Chondrocyte (in vitro differentiated cells): ENCODE measurements at places on chromosomes 6 and 20. TPM values are rescaled to one million over a fixed set of nuclear protein-coding genes. Genes with fewer than 3 reads are reported as not detected.

AVP gene
- total RNA-seq: not detected in 3 replicates

- peaks cover 3% of the 10 kb centered on the region for H3K36me3 ChIP-seq
- DNase-seq: no peak
- peaks cover 38% of the 10 kb centered on the region for H3K4me1 ChIP-seq
- H3K27ac ChIP-seq: peak overlapping the region; percentile 84
- H3K4me3 ChIP-seq: no peak overlapping the region
Measured at GRCh38 chr6:2072453-2072852, 173.0 kb downstream of the GMDS start.

DNA sequence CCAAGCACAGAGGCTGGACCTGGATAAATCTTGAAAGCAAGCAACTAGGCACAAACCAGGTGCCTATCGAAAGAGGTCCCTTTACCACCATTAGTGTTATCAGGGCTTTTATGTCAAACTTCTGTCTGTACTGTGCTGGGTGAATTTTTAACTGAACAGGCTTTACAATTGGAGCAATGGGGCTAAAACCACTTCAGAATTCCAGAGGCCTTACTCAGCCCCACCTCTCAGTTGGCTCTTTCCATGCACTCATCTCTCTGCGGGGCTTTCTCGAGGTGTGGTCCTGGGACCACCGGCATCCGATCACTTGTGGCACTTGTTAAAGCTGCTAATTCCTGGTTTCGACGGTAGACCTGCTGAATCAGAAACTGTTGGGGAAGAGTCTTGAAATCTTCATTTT lies 232.5 kb downstream of the SOX4 start:
- H3K4me1 ChIP-seq: peaks cover 13% of the 10 kb centered on the region
- no peak for DNase-seq
- H3K27ac ChIP-seq: peak overlapping the region; percentile 28

DNA sequence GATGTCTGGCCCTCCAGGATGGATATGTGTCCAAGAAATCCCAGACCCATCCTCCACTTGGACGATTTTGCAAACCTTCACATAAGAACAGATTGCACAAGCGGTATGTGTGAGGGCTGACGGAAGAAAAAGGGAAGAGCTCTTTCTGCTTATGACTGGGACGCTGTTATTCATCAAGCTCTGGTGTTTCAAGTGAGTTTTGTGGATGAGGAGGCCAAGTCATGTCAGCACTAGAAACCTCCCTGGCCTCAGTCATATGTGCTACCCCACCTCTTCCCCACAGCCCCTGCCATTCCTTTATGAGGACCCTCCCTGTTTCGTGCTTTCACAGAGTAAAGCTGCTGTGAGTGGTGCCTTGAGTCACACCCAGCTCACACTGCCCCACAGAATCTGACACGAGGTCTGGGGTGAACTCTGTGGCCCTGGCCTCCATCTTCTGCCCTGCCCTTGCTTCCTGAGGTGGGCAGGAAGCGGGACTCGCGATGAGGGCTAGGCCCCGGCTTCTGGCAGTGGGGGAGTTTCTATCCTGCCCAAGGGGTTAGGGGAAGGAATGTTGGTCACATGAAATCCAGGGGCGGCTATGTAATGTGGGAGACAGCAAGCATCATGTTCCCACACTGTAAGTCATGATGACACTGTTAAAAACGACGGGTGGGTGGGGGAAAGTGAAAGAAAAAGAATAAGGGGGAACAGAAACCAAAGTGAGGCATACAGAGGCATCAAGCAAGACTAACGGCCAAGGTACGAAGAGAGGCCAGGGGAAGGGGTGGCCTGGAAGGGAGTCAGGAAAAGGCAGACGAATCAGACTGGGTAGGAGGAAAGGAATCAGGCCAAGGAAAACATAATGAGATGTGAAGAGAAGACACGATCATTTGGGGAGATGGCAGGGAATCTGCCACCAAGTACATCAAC lies 78.1 kb downstream of the PRDM1 start:
- no peak for DNase-seq
- no peaks in the 10 kb centered on the region for H3K27me3 ChIP-seq
- no peak overlapping the region for H3K4me3 ChIP-seq
- peaks cover 23% of the 10 kb centered on the region for H3K4me1 ChIP-seq
- no peaks in the 10 kb centered on the region for H3K36me3 ChIP-seq

- no peak overlapping the region for H3K4me3 ChIP-seq
- H3K27me3 ChIP-seq: no peaks in the 10 kb centered on the region
- no peaks in the 10 kb centered on the region for H3K4me1 ChIP-seq
- DNase-seq: no peak
- no peak overlapping the region for H3K27ac ChIP-seq
- peaks cover 59% of the 10 kb centered on the region for H3K36me3 ChIP-seq
Measured at GRCh38 chr20:34282041-34282440, 21.1 kb downstream of the AHCY start.

- no peaks in the 10 kb centered on the region for H3K27me3 ChIP-seq
- H3K36me3 ChIP-seq: no peaks in the 10 kb centered on the region
- no peak for DNase-seq
- no peak overlapping the region for H3K27ac ChIP-seq
- peaks cover 23% of the 10 kb centered on the region for H3K4me1 ChIP-seq
- no peak overlapping the region for H3K4me3 ChIP-seq
Measured at GRCh38 chr6:11601776-11602605, 64.4 kb downstream of the TMEM170B start.
